ENCODE measurements at places on chromosomes 7 and 10. TPM values are rescaled to one million over a fixed set of nuclear protein-coding genes. Genes with fewer than 3 reads are reported as not detected.

DNA sequence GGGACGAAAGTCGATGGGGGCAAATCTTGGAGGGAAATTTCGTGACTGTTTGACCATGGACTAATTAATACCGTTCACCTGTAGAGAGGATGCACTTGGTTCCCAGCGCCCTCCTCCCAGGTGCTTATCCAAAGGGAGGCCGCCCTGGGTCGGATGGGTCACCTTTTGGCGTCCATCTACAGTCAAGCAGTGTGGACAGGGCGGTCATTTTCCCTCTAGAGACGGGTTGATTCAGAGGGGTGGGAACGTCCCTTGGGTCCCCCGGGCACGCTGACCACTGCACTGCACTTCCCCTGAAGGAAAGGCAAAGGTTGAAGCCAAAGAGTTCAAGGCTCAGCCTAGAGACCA, 2.0 kb downstream of the PRR15 start:
- DNase-seq = no peak

Gene SPRN
- 0.34 TPM for total RNA-seq

DNA sequence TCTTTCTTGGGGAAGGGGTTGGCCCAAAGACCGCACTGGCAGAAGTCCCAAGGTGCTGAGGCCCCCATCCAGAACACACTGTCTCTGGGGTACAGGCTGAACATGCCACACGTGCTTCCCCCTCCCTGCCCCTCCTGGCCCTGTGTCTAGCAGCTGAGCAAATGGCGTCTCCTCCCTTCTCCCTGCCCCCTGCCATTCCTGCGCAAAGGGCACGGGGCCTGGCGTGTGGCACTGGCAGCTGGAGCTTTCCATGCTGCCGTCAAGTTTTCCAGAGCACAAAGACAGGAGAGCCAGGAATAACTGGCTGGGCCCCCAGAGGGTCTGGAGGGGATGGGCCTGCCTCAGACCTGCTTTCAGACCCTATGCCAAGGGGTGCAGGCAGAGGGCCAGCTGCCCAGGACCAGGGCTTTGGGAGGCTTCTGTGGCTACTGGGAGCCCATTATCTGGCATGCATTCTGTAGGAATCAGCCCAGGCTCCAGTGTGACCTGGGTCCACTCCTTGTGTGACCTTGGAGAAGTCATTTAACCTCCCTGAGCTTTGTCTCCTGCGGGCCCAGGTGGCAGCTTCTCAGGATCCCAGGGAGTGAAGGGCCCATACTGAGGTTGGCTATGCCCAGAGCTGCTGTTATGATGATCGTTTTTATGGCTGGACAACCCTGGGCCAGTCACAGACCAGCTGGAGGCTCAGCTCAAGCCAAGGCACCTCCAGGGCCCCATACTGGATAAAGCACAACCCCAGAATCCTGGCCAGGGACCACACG, 710 bp upstream of the LDB3 start:
- no peak for DNase-seq

DNA sequence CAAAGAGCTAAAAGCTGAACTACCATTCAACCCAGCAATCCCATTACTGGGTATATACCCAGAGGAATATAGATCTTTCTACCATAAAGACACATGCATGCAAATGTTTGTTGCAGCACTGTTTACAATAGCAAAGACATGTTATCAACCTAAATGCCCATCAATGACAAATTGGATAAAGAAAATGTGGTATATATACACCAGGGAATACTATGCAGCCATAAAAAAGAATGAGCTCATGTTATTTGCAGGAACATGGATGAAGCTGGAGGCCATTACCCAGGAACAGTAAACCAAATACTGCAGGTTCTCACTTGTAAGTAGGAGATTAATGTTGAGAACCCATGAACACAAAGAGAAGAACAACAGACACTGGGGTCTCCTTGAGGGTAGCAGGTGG, 1295.1 kb downstream of the TYW1 start:
- DNase-seq = no peak

GRCh38 chr7:107957436-107957835, 45.5 kb downstream of the LAMB1 start:
- no peak for DNase-seq

GRCh38 chr10:13943735-13944398, 357.1 kb downstream of the PRPF18 start:
- DNase-seq = no peak

DNA sequence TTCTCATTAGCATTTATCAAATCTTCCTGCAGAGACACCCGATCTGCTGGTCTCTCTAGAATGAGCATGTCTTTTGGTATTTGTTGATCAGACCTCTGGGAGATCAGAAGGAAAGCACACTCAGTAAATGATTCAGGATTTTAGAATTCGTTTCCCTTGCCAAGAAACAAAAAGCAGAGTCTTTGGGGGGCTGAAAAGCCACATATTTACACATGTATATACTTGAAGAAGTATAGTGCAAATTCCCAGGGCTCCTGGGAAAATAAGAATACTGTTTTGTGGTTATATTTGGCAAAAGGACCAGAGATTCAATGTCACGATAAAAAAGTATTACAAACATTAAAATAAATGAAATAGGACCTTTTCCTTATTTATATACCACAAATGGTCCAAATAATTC, 100.2 kb downstream of the AGMO start:
- DNase-seq = no peak

DNA sequence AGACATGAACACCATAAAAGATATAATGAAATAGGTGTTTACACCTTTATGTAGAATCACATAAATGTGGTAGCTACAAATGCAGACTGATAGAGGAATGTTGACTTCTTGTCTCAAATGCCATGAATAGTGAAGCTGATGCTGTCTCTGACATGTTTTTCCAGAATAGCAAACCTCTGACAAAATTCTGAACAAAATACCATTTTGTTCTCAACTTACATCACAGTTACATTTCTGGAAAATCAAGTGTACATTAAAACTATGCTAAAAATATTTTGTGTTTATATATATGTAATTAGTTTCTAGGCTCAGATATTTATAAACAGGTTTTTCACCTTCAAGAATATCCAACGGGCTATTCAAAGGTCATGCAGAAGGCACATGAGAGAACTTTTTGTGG, 16.8 kb upstream of the PTPN12 start:
- no peak for DNase-seq

All from esophagus muscularis mucosa (tissue), 4 donors.